ENCODE measurements at places on chromosomes 6 and 20.

DNA sequence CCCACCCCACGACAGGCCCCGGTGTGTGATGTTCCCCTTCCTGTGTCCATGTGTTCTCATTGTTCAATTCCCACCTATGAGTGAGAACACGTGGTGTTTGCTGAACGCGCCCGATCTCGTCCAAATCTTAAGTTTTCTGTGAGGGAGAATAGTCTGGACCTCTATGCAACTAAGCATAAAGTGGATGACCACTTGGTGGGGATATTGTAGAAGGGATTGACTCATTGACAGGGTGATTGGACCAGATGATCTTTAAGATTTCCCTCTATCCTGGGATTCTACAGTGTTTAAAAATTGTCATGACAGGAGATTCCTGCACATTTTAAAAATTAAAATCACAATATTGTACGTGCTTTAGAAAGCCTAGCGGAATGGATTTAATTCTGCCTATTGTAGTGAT lies 141.3 kb downstream of the TRMT11 start:
- DNase-seq = no peak

- DNase-seq = peak; percentile 33
These were observed at the start of gene CCDC170 for GRCh38 chr6:151493804-151494234. TSS of gene CCDC170 (plus strand) at chr6:151494017. CDS start at chr6:151494129, 112 bp downstream.

- no peak for DNase-seq
These were observed 160.7 kb downstream of the UST start for GRCh38 chr6:148907573-148907972.

- DNase-seq = no peak
These were observed 73.1 kb downstream of the TPBG start for GRCh38 chr6:82436740-82437139.

- DNase-seq = no peak
These were observed 13.9 kb upstream of the ABHD16B start for GRCh38 chr20:63847237-63848002.

DNA sequence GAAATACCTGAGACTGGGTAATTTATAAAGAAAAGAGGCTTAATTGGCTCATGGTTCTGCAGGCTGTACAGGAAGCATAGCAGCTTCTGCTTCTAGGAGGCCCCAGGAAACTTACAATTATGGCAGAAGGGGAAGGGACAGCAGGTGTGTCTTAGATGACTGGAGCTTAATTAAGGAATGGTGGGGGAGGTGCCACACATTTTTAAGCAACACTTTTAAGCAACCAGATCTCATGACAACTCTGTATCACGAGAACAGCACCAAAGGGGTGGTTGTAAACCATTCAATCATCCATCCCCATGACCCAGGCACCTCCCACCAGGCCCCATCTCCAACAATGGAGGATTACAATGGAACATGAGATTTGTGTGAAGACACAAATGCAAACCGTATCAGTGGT lies 26.9 kb downstream of the FIG4 start:
- no peak for DNase-seq

GRCh38 chr6:134689177-134689576 lies 260.7 kb downstream of the ALDH8A1 start:
- no peak for DNase-seq

- DNase-seq = no peak
These were observed 16.3 kb upstream of the FOXC1 start for GRCh38 chr6:1593286-1593957.

DNA sequence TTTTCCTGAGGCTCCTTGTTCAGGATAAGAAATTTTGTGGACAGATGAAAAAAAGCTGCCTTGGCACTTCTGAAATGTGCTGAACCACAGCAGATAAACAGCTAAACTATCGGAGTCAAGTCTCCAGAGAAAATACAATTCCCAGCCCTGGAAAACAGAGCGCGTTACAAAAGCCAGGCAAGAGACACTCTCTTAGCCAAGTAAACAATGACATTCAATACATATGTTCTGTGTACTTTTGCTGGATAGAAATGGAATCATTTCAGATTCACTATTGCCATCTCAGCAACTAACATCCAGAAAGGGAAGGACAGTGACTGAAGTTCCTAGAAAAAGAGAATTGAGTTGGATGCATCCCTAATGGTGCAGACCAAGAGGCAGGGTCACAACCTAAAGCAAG lies 196.8 kb upstream of the NRSN1 start:
- DNase-seq = no peak

DNA sequence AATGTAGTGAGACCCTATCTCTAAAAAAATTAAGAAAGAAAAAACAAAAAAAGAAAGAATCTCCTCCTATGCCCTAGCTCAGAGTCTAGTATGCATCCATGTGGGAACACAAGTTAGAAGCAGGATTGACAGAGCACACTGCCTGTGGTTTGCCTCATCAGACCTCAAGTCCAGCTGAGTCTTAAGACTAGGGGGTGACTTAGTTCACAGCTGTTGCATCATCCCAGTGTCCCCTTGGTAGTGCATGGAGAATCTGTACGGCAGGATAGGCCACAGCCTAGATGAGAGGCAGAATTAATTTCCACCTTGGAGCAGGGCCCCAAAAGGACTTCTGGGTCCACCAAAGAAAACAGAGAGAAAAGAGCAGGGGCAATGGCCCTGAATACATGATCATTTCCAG lies 13.7 kb downstream of the PNPLA1 start:
- DNase-seq = no peak
